Ascending aorta (tissue), 2 donors: ENCODE measurements at places on chromosomes 6 and 20.

GRCh38 chr20:38982291-38982690 is 20.1 kb downstream of the DHX35 start:
- H3K4me3 ChIP-seq: no peak overlapping the region
- DNase-seq: no peak
- H3K4me1 ChIP-seq: peaks cover 23% of the 10 kb centered on the region

DNA sequence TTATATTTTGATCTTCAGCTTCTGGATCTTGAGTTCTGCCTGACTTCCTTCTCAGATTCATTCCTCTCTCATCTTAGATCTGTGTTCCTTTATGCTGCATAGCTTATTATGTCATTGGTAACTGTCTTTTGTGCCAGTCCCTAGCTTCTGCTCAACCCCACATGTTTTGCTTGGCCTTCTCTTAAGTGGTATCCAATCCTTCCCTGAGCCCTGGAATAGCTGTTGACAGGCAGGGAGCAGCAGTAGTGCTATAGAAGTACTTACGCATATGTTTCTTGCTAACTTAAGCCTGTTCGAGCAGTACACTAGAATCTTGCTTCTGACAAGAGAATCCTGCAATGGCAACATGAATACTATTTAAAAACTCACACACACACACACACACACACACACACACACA is 13.6 kb upstream of the GRIK2 start:
- H3K27ac ChIP-seq: no peak overlapping the region
- no peaks in the 10 kb centered on the region for H3K27me3 ChIP-seq
- H3K36me3 ChIP-seq: no peaks in the 10 kb centered on the region
- DNase-seq: no peak
- no peak overlapping the region for H3K4me3 ChIP-seq

DNA sequence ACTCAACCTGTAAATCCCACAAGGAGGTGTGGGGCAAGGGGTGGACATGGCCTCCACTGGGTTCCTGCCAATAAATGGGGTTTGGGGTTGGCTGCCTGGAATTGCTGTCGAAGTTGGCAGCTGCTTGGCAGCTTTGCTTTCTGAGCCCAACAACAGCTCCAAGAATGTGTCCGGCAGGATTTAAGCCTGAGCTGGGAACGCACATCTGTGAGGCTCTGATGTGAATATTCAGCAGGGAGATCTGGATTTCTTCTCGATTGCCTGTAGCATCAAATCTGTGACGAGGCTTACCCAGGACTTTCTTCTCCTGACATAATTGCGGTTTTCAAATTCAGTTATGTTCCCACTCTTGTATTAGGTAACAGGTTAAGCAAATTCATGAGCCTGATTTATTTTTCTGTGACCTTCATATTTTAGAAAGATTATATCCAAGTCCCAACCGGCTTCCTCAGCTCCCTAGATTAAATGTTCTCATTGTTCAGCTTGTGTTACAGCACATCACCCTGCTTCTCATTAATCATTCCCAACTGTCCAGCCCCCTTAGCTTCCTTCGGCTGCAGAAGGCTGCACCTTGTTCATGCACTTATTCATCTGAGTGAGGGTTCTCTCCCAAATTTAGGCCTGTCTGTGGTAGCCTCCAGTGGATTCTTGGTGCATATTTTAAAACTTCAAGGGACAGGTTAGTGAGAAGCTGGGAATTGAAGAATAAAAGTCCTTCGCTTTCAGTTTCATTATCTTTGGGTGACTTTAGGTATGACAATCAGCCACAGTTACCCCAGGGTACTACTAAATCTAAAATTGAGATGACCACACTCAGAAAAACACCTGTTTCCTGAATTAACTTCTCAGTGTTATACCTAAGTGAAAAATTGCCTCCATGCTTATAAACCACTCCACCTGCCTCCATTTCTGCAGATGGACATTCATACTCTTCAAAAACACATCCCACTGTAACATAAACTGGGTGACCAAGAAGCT is 310.0 kb downstream of the ESR1 start:
- H3K36me3 ChIP-seq: peaks cover 27% of the 10 kb centered on the region
- peak overlapping the region; percentile 17 for H3K27ac ChIP-seq
- H3K4me3 ChIP-seq: no peak overlapping the region
- H3K27me3 ChIP-seq: no peaks in the 10 kb centered on the region
- no peak for DNase-seq
- no peaks in the 10 kb centered on the region for H3K4me1 ChIP-seq

GRCh38 chr6:9168669-9169068 is 733.3 kb upstream of the SLC35B3 start:
- H3K27ac ChIP-seq: no peak overlapping the region
- no peak overlapping the region for H3K4me3 ChIP-seq
- H3K4me1 ChIP-seq: no peaks in the 10 kb centered on the region
- no peaks in the 10 kb centered on the region for H3K36me3 ChIP-seq
- H3K27me3 ChIP-seq: no peaks in the 10 kb centered on the region

- H3K4me1 ChIP-seq: no peaks in the 10 kb centered on the region
- no peak for DNase-seq
- H3K4me3 ChIP-seq: no peak overlapping the region
- no peak overlapping the region for H3K27ac ChIP-seq
- no peaks in the 10 kb centered on the region for H3K27me3 ChIP-seq
These were observed 114.8 kb downstream of the MOXD1 start for GRCh38 chr6:132286298-132287019.

- no peak overlapping the region for H3K4me3 ChIP-seq
- H3K27me3 ChIP-seq: no peaks in the 10 kb centered on the region
- no peaks in the 10 kb centered on the region for H3K36me3 ChIP-seq
- no peak for DNase-seq
- peaks cover 14% of the 10 kb centered on the region for H3K4me1 ChIP-seq
These were observed 63.3 kb downstream of the ARHGAP18 start for GRCh38 chr6:129646642-129647041.

DNA sequence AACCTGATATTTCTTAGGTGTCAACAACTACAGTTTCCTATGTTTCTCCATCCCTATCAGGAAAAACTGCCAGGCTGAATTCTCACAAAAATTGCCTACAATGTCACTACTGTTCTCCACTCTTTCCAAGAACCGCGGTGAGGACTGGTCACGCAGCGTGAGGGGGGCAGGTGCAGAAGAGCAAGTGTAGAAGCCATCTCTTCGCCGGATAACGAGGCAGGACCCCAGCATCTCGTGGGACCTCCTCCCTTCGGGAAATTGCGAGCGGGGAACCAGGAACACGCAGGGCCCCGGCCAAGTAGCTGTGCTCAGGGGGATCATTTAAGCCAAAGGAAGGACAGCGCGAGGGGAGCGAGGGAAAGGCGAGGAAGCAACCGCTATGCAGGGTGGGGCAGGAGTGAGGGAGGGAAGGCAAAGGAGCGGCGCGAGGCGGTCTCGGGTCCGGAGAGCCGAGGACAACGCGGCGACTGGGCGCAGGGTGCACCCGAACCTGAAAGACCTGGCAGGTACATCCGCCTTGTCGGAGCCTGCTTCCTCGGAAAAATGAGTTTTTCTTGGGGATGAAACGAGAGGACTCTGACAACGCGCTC is 559 bp downstream of the APMAP start:
- H3K4me3 ChIP-seq: peak overlapping the region; percentile 92
- H3K27ac ChIP-seq: peak overlapping the region; percentile 96
- no peaks in the 10 kb centered on the region for H3K36me3 ChIP-seq
- no peak for DNase-seq

DNA sequence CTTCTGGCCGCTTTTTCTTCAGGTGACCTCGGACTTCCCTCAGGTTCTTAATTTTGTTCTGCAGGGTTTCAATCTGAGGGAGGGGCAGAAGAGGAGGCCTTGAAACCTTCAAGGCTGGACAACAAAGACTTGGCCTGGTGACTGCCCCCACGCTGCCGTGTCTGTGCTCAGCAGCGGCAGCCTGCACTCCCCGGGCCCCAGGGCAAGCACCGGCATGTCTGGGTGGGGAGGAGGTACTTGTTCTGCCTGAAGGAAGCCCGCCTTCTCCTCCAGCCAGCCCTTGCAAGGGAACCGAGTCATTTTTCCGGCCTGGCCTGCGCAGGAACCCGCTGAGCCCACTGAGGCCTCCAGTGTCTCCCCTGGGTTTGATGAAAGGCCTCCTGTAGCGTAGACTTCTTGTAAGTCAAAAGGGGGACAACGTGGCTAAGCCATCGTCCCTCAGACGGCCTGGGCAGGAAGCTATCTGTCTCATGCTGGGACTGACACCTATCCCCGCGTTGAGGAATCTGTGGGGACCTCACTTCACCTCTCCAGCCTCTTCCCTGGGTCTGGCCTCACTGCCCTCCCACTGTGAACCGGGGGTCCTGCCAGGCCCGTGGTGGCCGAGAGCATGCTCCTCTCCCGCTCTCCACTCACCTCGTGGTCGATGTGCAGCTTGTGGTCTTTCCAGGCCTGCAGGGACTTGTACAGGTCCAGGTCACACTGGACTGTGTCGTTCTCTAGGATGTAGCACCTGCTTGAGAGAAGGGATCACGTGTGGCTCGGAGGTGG is 119.9 kb downstream of the SULF2 start:
- DNase-seq: peak; percentile 56
- no peaks in the 10 kb centered on the region for H3K27me3 ChIP-seq
- peaks cover 22% of the 10 kb centered on the region for H3K36me3 ChIP-seq
- no peak overlapping the region for H3K27ac ChIP-seq
- H3K4me3 ChIP-seq: no peak overlapping the region
- H3K4me1 ChIP-seq: peaks cover 9% of the 10 kb centered on the region

GRCh38 chr6:4272996-4273395 is 137.6 kb upstream of the ECI2 start:
- no peaks in the 10 kb centered on the region for H3K27me3 ChIP-seq
- no peaks in the 10 kb centered on the region for H3K36me3 ChIP-seq
- no peak for DNase-seq
- no peak overlapping the region for H3K27ac ChIP-seq
- no peak overlapping the region for H3K4me3 ChIP-seq

DNA sequence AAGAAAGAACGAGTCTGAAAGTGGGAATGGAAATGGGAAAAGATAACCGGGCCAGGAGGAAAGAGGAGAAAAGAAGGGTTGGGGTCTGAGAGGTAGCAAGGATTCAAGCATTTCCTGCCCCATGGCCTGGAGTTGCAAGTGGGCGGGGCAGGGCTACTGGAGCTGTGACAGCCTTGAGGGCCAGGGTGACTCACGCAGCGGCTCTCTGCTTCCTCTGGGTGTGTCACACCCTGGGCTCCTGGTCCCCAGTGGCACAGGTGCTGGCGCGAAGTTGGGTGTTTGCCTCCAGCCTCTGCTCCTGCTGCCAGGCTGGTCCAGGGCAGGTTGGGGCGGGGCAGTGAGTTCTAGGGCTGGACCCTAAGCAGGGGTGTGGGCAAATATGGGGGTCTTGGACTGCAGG is 3.3 kb upstream of the ULBP3 start:
- H3K4me3 ChIP-seq: no peak overlapping the region
- H3K4me1 ChIP-seq: no peaks in the 10 kb centered on the region
- no peaks in the 10 kb centered on the region for H3K36me3 ChIP-seq
- H3K27me3 ChIP-seq: no peaks in the 10 kb centered on the region
- no peak for DNase-seq
- no peak overlapping the region for H3K27ac ChIP-seq

DNA sequence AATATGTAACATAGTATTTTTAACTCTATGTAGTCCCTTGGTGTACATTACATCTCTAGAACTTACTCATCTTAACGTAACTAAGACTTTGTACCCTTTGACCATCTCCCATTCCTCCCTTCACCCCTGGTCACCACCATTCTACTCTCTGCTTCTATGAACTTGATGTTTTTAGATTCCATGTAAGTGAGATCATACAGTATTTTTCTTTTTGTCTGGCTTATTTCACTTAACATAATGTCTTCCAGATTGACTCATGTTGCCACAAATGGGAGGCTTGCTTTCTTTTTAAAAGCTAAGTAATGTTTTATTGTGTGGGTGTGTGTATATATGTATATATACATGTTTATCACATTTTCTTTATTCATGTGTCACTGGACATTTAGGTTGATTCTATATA is 55.8 kb downstream of the TMEM200A start:
- DNase-seq: no peak
- H3K36me3 ChIP-seq: no peaks in the 10 kb centered on the region
- H3K4me1 ChIP-seq: no peaks in the 10 kb centered on the region
- H3K27ac ChIP-seq: no peak overlapping the region
- no peak overlapping the region for H3K4me3 ChIP-seq
- H3K27me3 ChIP-seq: no peaks in the 10 kb centered on the region

- no peaks in the 10 kb centered on the region for H3K36me3 ChIP-seq
- H3K4me3 ChIP-seq: no peak overlapping the region
- no peaks in the 10 kb centered on the region for H3K4me1 ChIP-seq
- no peak overlapping the region for H3K27ac ChIP-seq
These were observed 116.1 kb upstream of the CDH4 start for GRCh38 chr20:61135968-61136367.

DNA sequence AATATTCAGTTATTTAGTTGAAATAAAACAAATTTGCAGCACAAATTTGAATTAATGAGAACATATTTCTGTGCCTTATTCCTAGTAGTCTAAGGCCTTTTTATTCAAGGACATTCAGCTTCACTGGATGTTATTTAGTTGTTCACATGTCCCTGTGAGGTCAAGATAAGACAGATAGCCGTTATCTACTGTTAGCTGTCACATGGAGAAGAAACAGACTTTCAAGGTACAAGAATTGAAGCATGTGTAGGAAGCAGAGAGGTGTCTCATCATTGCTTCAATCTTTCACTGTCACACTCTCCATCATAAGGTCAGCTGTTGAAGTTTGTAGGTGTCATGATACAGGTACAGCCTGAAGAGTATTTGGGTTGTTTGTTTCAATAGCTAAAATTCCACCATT is 112.9 kb upstream of the JAG1 start:
- H3K27ac ChIP-seq: no peak overlapping the region
- no peaks in the 10 kb centered on the region for H3K36me3 ChIP-seq
- H3K4me1 ChIP-seq: no peaks in the 10 kb centered on the region
- H3K27me3 ChIP-seq: no peaks in the 10 kb centered on the region
- DNase-seq: no peak
- no peak overlapping the region for H3K4me3 ChIP-seq

DNA sequence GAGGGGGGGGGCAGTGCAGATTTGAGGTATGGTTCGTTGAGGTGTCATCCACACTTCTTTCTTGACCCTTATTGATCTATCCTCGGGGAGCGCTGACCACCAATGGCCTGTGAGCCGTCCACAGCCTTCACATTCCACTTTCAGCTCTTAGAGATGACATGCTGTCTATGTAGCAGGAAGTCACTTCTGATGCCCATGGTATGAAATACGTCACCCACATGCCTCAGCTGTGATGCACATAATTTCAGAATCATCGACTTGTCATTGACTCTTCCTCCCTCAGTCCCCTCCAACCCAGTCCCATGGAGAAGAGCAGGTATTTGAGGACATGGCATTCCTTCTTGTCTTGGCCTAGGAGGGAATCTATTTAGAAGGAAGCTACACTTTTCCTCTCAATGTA is 4.7 kb upstream of the ADGRF5 start:
- no peaks in the 10 kb centered on the region for H3K4me1 ChIP-seq
- H3K4me3 ChIP-seq: no peak overlapping the region
- H3K27ac ChIP-seq: peak overlapping the region; percentile 49
- no peaks in the 10 kb centered on the region for H3K27me3 ChIP-seq
- DNase-seq: no peak

GRCh38 chr20:38223743-38224100 is 36.8 kb downstream of the KIAA1755 start:
- peaks cover 4% of the 10 kb centered on the region for H3K4me1 ChIP-seq
- H3K27me3 ChIP-seq: no peaks in the 10 kb centered on the region
- H3K36me3 ChIP-seq: peaks cover 14% of the 10 kb centered on the region
- DNase-seq: no peak
- H3K4me3 ChIP-seq: no peak overlapping the region
- no peak overlapping the region for H3K27ac ChIP-seq

GRCh38 chr6:168186438-168186837 is 107.4 kb upstream of the FRMD1 start:
- no peaks in the 10 kb centered on the region for H3K27me3 ChIP-seq
- no peaks in the 10 kb centered on the region for H3K36me3 ChIP-seq
- no peaks in the 10 kb centered on the region for H3K4me1 ChIP-seq
- DNase-seq: no peak

- no peaks in the 10 kb centered on the region for H3K4me1 ChIP-seq
- H3K36me3 ChIP-seq: no peaks in the 10 kb centered on the region
- H3K4me3 ChIP-seq: no peak overlapping the region
- DNase-seq: no peak
- H3K27ac ChIP-seq: no peak overlapping the region
These were observed 13.3 kb downstream of the ANKRD60 start for GRCh38 chr20:58215116-58215515.
